ENCODE measurements at places on chromosomes 11 and 22. TPM values are rescaled to one million over a fixed set of nuclear protein-coding genes. Genes with fewer than 3 reads are reported as not detected.

Gene KDM4D
- 43.9 TPM for total RNA-seq

DNA sequence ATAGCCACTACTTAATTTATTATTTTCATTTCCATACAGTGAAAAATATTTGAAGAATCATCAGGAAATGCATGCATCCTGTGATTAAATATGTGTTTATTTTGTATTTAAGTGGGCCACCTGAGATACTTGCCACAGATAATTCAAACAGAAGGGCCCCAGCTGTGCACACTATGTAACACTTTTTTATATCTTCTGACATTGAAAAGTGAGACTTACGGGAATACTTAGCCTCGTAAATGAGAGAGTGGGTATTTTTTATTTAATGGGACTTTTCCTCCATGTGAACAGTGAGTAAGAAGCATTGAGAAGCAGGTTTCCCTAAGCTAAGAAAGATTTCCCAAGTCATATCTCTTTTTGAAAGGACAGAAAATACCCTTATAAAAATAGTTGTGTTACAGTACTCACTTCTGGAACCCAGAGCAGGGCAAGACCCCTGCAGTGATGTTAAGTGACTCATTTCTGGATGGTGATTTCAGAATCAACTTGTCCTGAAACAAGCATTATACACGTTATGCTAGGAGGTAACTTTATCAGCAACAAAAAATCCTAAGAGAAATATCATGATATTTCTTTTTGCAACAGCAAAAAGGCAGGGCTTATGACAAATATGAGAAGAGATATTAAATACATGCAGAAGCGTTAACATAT is 478.1 kb upstream of the CHORDC1 start:
- no peak for DNase-seq

GRCh38 chr11:126878913-126879482 is 121.6 kb downstream of the KIRREL3 start:
- DNase-seq: no peak

- no peak for DNase-seq
These were observed 83.6 kb upstream of the TBCEL start for GRCh38 chr11:120940160-120940848.

DNA sequence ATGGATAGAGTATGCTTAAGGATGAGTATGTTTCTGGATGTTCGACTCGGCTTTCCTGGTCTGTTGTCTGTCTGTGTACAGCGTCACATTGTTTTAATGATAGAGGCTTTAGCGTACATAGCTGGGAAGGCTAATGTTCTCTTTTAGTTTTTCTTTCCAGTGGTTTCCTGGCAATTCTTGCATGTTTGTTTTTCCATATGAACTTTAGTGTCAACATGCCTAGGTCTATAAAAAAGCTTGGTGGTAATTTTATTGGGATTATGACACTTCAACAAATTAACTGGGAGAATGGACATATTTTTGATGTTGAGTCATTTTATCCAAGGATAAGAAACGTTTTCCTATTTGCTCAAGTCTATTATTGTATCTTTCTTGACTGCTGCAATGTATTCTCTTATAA is 17.6 kb downstream of the F2 start:
- no peak for DNase-seq

DNA sequence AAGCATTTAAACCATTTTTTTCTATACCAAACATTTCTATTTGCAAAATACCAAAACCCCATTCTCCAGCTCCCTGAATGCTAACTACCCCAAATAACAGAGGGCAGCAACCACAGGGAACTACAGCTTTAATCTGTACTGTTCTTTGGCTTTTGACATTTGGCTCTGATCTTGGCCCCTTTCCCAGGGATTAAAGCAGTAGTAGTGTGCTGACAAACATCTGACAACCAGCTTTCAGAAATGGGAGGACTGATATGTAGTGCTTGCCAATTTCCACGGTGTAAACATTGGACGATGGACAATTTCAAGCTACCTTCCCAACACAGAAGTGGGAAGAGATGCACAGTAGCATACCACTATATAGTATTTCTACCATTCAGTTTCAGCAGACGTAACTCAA is 88.4 kb upstream of the TEAD1 start:
- no peak for DNase-seq
